NCI-H446 treated with DMSO at 0.1 percent for 48 hours (cell line): ENCODE measurements at places on chromosomes 2 and 18.

GRCh38 chr2:73218298-73218697, 4.3 kb downstream of the SMYD5 start:
- no peak for DNase-seq

DNA sequence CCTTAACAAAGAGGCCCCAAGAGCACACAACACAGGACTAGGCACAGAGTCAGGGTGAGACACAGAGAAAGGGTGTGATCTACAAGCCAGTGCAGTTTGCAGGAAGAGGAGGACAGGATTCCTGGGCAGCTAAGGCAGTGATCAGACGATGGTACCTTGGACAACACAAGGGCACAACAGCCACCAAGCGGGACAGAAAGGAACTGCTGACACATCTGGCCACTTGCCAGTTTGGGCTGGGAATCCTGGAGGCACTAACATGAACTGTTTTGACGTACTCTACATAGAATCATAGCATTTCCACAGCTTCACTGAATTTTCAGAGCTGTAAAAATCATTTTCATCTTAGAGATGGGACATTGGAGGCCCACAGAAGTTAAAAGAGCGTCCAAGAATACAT, 221.5 kb upstream of the SLC35G4 start:
- DNase-seq = no peak

DNA sequence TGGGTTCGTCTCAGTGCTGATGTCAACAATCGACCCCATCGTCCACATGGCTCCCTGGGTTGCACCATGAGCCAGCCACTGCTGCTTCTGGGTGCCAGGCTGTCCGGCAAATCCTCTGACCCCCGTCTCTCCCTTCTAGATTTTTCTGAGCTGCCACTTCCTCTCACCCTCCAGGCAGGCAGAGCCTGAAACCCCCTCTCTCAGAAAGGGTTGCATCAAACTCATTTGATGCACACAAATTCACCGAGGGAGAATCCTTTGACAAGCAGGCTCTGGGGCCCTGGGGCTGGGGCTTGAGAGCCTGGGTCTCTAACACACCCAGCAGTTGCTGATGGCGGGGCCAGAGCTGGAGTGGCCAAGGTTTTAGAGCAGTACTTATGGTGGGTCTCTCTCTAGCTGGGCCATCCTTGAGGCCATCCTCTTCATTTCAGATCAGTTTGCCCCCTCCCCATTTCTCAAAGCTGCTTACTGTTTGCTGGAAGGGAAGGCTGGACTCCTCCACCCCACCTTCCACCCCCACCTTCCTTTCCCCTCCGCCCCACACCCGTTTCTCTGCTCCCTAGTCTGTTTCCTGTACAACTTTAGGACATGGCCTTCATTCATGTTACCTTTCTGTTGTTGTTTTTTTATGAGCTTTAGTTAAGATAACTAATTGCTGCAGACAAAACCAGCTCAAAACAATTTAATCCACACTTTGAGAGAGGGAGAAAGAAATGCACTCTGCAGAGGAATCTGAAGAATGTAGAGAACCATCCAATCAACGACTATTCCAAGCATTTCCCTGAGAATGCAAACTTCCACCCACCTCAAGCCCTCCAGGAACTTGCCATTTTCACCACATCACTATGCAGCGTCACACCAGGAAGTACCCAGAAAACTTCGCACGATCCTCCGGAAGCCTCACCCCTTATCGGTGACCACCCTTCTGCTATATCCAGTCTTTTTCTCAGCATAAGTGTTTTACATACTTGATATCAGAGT, 69.5 kb downstream of the ARL4C start:
- DNase-seq = no peak

DNA sequence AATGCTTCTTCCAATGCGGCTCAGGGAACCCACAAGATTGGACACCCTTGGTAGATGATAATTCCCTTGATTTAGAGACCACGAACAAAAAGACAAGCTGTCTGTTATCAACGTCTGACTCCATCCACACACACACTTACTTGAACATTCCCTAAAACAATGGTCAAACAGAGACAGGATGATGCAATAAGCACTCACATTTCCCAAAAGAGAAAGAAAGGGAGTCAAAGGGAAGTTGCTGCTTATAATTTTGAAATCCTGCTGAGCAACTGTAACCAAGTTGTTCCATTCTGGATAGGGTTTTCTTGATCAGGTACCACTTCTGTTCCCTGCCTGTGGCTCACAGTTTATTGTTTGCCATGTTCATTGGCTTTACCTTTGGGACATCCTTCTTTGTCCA, 571.3 kb upstream of the CNTNAP5 start:
- DNase-seq = no peak

- no peak for DNase-seq
These were observed 326.3 kb downstream of the TSN start for GRCh38 chr2:122081751-122082150.

DNA sequence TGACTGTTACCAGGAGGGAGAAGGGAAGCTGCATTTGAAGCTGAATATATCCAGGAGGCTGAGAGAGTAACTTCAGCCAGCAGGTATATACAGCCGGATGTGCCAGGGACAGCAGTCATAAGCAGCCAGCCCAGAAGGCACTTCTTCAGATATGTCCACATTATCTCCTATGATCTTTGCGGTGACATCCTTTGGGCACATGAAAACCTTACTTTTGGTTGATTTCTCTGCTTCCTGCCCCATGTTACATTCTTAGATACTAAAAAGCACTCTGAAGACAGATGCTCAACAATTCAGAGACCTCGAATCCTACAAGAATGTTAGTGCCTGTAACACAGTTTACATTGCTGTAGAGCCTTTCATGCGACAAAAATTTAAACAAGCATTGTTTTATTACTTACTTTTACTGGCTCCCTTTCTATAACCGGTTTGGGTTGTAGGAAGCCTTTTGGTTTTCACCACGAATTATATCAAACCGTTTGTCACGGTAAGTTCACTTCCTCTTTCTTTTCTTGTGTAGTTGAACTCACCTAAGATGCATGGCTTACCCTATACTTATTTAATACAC, 50.3 kb upstream of the TLK1 start:
- no peak for DNase-seq

GRCh38 chr2:98032086-98032485, 36.3 kb upstream of the TMEM131 start:
- no peak for DNase-seq

DNA sequence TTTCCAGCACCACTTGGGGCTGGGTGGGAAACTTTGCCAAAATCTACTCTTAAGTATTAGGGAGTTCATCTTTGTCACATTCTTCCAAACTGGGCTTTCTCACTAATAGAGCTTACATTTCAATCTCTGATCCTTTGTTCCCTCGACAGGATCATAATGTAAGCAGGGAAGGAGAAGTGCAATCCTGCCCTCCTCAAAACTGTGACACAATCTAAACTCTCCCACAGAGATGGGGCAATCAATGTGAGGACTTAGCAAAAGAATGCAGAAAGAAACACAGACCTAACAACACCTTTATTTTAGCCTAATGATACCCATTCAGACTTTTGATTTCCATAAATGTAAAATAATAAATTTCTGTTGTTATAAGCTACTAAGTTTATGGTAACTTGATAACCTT, 40.8 kb downstream of the DSEL start:
- no peak for DNase-seq

- no peak for DNase-seq
These were observed 1.3 kb downstream of the KCMF1 start for GRCh38 chr2:84972207-84972783.

DNA sequence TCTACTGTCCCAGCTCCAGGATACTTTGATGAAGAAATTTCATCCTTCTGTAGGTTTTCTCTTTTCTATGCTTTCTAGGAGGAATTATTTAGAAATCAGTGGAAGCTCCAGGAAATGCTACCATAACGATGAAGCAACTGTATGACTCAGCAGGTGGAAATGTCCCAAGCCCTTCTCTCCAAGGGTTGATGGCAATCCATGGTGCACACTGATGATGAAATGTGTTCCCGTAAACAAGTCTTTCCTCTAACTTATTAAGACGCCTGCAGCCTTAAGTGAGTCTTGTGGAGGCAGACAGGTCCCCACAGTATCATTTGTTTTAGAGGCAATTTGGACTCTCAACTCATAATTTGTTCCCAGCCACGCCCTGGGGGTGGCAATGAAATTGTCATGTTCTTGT, 777.6 kb upstream of the SOX11 start:
- no peak for DNase-seq
